NCI-H1417 (cell line): ENCODE measurements at places on chromosomes 6 and 20.

GRCh38 chr6:103335412-103335811, 1524.3 kb downstream of the HACE1 start:
- no peak for DNase-seq

- DNase-seq, result no peak
Observed at GRCh38 chr20:5085380-5085779, 34.4 kb downstream of the PCNA start.

- no peak for DNase-seq
Observed at GRCh38 chr6:149437212-149437611, 37.1 kb downstream of the SUMO4 start.

- DNase-seq, result no peak
Observed at GRCh38 chr6:112254921-112255320, 554 bp upstream of the LAMA4 start.

GRCh38 chr6:24931296-24931695, 4.5 kb downstream of the RIPOR2 start:
- DNase-seq, result no peak

DNA sequence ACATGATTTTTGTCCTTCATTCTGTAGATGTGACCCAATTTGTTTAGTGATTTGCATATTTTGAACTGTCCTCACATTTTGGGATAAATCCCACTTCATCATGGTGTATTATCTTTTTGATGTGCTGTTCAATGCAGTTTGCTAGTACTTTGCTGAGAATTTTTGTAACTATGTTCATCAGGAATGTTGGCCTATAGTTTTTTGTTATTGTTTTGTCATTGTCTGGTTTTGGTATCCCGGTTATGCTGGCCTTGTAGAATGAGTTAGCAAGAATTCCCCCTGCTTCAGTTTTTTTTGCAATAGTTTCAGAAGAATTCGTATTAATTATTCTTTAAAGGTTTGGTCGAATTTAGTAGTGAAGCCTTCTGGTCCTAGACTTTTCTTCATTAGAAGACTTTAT, 11.9 kb downstream of the KIF25 start:
- no peak for DNase-seq

- DNase-seq, result no peak
Observed at GRCh38 chr6:84801250-84801649, 36.9 kb upstream of the TBX18 start.

DNA sequence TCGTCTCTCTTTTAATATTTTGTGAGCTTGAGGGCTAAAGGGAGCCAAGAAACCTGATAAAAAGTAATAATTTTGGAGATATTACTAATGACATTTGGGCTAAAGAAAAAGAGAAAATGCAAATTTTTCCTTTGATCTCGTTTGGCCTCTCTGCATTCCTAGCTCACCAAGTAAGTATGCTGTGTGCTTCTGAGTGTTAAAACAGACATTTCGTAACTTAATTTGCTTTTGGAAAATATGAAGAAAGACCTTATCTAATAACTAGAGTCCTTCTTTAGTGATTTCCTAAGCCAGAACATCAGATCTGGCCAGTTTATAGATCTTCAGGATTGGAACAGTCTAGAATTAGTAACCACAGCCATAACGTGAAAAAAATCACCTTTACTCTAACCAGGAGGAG, 872.9 kb upstream of the SLC35B3 start:
- DNase-seq, result no peak

DNA sequence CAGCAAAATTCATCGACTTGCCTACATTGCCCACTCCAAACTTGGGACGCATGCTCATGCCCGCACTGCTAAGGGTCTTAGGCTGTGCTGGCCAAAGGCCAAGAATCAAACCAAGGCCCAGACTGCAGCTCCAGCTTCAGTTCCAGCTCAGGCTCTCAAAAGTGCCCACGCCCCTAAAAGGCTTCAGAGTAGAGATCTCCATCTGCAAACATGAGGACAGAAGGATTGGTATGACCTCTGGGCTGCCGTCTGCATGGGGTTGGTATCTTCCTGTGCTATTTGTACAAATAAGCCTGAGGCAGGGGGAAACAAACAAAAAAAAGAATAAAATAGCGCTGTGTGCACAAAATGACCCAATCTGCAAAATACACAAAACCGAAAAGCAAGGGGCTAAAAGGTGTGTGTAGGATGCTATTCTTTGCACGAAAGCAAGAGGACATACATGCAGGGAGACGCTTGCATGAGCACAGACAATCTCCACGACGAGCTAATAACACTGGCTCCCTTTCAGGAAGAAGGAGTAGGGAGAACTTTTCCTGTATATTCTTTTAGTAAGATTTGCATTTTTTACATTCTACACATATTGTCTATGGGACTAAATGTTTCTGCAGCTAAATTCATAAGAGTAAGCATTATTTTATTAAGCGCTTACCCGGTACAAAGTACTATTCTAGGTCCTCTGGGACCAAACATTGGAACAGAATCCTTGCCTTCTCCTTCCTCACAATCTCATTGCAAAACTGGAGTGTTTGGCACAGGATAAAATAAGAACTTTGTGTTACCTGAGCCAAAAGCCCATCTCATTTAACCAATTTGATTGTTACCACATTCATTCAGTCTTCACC, 33.1 kb downstream of the ATP9A start:
- DNase-seq, result no peak

DNA sequence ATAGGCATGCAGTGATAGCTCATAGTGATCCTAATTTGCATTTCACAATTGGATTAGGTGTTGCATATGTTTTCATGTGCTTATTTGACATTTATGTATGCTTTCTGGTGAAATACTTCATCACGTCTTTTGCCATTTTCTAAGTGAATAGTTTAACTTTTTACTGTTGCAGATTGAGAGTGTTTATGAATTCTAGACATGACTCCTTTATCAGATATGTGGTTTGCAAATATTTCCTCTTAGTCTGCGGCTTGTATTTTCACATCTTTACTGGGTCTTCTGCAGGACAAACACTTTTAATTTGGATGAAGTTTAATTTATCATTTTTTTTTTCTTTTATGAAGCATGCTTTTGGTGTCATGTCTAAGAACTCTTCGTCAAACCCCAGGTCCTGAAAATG, 39.2 kb downstream of the CCN2 start:
- DNase-seq, result no peak

DNA sequence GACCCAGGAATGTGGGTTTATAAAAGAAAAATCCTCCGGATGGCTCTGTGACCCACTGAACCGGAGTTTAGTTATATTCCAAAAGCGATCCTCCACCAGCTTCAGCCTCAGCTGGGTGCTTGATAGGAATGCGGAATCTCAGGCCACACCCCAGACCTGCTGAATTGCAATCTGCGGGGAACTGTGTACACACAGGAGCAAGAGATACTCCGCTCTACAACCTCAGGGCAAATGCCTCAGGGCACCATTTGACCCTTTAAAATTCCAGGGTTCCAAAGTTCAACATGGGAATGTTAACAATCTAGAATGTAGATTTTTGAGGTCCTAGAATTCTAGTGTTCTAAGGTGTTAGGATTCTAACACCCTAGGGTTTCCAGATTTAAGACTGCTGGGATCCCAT, 10.8 kb downstream of the BPIFA2 start:
- DNase-seq, result no peak

- no peak for DNase-seq
Observed at GRCh38 chr6:100899202-100899601, 18.1 kb upstream of the ASCC3 start.

DNA sequence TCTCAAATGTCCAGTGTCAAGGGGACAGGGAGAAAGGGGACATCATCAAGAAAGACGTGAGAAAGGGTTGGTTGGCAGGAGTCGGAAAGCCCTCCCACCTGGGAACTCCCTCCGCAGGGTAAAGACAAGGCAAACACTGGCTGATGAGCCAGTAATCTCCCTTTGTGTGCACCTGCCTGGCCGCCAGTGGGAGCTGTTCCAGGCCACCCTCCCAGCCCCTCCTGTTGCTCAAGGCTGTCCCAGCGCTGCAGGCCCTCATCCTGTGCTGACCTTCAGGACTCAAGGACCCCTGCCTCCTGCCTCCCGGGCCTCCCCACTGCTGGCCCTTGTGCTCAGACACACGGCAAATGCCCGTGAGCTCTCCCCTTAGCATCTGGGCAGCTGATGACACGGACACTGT, 7.4 kb downstream of the FRMD1 start:
- no peak for DNase-seq

DNA sequence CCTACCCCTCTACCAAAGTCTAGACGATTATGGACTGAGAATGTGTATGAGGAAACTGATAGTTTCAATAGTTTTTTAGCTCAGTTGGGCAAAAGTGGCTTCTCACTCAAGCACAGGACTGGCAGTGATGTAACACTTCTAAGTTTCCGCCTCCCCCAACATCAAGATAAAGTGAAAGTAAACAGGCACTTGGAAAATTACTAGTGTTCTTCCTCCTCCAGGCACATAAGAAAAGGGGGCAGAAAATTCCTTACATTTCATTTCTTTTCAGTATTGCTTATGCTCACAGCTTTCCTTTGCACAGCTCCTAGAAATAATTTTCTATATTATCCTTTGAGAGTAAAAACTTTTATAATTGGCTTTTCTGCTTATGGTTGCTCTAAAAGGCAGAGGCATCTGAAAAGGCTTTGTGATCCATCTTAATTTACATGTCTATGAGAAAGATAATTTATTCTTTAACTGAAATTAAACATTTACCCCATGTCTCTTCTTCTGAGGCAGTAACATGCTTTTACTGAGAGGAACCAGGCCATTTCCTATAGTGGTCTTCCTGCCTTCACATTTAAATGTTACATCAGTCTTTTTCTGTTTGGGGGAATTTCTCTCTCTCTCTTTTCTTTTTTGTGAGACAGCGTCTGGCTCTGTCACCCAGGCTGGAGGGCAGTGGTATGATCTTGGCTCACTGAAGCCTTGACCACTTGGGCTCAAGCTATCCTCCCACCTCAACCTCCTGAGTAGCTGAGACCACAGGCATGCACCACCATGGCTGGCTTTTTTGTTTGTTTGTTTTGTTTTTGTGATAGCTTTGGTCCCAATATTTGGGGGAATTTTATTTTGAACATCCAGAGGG, 65.0 kb upstream of the EEF1A1 start:
- DNase-seq, result no peak

GRCh38 chr6:80676386-80676785, 569.9 kb downstream of the BCKDHB start:
- DNase-seq, result no peak

DNA sequence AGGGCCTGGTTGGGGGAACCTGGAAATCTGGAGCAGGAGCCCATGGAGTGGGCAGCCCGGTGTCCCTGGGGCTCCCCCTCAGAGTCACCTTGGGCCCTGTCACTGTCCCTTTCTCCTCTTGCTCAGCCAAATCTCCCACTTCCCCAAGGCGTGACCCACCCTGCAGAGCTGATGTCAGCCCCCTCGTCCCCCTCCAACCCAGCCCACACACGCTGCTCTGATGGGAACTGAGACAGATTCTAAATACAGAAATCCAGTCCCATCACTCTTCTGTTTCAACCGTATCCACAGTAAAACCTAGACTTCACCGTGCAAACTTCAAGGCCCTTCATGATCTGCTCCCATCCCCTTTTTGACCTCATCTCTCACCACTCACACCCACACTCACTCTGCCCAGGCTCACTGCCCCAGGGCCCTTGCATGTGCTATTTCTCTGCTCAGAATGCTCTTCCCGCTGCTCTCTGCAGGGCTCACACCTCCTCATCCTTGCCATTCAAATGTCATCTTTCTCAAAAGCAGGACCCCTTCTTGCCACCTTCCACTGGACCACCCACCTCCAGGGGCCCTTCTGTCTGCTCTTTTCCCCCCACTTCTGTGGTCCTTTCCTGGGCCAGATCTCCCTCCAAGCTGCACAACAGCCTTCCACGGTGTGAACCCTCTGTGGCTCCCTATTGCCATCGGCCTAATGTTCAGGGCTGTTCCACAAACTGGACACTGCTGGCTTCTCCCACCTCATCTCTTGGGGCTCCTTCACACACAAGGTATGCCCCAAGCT, 16.6 kb downstream of the TGM2 start:
- DNase-seq, result no peak

DNA sequence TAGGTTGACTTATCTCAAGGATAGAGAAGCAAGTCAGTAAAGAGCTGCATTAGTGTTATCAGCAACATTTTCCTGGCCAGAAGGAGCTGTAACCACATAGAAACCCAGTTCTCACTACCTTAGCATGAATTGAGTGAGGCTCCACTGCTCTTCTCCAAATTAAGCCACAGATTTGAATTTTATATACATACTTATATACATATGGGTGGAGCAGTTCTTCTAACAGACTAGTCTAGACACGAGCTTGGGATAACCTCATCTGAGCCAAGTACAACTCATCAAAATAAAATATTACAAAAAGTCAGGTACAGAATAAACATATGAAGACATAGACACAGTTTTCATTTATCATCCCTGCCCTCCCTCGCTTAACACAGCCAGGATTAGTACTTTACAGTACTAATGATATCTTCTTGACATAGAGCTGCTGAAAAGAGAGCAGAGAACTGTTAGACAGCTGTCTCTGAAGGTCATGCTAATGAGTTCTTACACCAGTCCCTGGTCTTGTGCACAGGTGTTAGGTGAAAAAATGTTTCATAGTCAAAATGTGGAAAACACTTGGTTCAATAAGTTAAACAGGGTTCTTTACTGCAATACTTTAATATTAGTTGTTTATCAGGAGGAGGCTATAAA, 147.4 kb upstream of the HTR1E start:
- DNase-seq, result no peak

DNA sequence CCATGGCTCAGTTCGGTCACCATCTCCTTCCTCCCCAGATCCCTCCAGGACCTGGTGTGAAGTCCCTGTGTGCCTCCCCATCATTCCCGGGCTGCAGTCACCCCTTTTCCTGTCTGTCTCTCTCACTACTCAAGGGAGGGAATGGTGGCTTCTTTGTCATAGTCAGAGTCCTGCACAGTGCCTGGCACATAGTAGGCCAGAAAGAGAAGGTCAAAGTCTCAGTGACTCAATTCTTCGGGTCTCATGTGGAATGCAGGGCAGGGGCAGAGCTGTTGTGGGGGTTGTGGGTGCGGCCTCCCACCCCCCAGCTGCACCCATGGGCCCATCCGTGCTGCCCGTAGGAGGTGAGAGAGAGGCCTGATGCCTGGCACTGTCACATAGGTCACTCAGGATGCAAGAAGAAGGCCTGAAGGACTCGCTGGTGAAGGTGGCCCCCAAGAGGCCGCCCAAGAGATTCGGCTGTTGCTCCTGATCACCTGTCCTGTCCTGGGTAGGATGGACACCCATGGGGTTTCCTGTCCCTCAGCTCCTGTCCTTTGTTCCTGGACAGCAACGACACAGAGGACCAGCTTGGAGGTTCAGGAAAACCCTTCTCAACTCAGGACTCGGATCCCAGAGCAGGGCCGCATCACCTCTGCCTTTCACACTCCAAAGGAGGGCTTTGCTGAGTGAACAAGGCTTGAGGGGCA, 34.1 kb downstream of the RAB44 start:
- no peak for DNase-seq

DNA sequence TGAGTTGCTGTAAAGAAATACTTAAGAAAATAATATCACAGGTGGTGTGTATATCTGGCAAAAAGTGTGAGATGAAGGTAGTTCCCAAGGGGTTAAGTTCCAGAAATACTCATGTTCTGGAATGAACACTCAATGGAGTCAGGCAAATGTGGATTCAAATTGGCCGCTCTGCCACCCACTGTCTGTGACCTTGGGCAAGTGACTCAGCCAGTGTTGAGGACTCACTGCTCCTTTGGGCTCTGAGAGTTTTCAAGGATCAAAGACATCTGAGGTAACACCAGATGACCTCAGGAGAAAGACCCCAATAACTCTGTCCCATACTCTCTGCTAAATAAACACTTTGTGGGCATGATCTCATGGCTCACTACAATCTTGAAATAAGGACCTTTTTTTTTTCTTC, 59.2 kb upstream of the EYA2 start:
- DNase-seq, result no peak
